Melanocyte of skin (primary cell): ENCODE measurements at places on chromosomes 4 and X. TPM values are rescaled to one million over a fixed set of nuclear protein-coding genes. Genes with fewer than 3 reads are reported as not detected.

Gene MAGEA2B
- total RNA-seq: not detected in 2 replicates

Gene MEPE
- not detected in 2 replicates for total RNA-seq

Gene RBMXL3
- total RNA-seq: under 0.01 TPM in 1 of 2 replicates, not detected in the other

Gene APBB2
- 49.2 and 91.2 TPM in 2 replicates for total RNA-seq

Gene USP46
- 10.3 and 17.1 TPM in 2 replicates for total RNA-seq

Gene MAGEA12
- total RNA-seq: not detected in 2 replicates

Gene ADH1A
- not detected in 2 replicates for total RNA-seq

Gene CXorf51A
- total RNA-seq: not detected in 2 replicates

Gene AADAT
- total RNA-seq: 4.3 and 5.2 TPM in 2 replicates

Gene PAGE4
- not detected in 2 replicates for total RNA-seq

Gene EDA2R
- total RNA-seq: 2.0 and 4.0 TPM in 2 replicates

Gene REST
- 29.3 and 50.9 TPM in 2 replicates for total RNA-seq

Gene DCHS2
- total RNA-seq: not detected in 2 replicates

Gene GRPEL1
- total RNA-seq: 46.0 and 56.3 TPM in 2 replicates

Gene NAP1L3
- total RNA-seq: 3.8 and 5.1 TPM in 2 replicates

Gene TRIM61
- total RNA-seq: 5.5 and 8.4 TPM in 2 replicates

Gene EXOC1L
- 0.62 TPM in 1 of 2 replicates, not detected in the other for total RNA-seq

Gene AKAP4
- not detected in 2 replicates for total RNA-seq

Gene TRPC5OS
- total RNA-seq: not detected in 2 replicates

Gene MAGEA9B
- total RNA-seq: not detected in 2 replicates

Gene NUP62CL
- 0.34 TPM in 1 of 2 replicates, not detected in the other for total RNA-seq

Gene CDX4
- total RNA-seq: not detected in 2 replicates

Gene PFKFB1
- not detected in 2 replicates for total RNA-seq

Gene FAM9C
- total RNA-seq: not detected in 2 replicates

Gene CXCL1
- 474 and 1,041 TPM in 2 replicates for total RNA-seq

Gene DRD5
- not detected in 2 replicates for total RNA-seq

Gene HSFX3
- total RNA-seq: not detected in 2 replicates

Gene SYP
- total RNA-seq: 0.46 and 1.3 TPM in 2 replicates
